ENCODE measurements at places on chromosomes 6 and 20.

DNA sequence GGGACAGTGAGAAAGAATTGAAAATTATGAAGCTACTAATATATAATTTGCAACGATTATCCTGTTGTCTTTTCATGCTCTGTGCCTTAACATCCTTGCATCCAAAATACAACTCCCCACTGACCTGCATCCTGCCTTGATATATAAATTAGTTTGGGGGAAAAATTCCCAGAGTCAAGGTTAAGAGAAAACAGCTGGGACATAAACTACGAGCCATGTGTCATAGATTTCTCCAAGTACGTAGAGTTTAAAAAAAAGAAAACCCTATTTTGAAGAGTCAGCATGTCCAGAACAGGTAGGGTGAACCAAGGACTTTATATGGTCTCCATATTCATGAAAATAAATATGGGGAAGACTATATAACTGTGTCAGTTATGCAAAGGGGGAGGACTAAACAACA, 123.8 kb upstream of the MARCKS start:
- DNase-seq, result no peak

GRCh38 chr6:94769197-94769596, 808.1 kb upstream of the MANEA start:
- no peak for DNase-seq

DNA sequence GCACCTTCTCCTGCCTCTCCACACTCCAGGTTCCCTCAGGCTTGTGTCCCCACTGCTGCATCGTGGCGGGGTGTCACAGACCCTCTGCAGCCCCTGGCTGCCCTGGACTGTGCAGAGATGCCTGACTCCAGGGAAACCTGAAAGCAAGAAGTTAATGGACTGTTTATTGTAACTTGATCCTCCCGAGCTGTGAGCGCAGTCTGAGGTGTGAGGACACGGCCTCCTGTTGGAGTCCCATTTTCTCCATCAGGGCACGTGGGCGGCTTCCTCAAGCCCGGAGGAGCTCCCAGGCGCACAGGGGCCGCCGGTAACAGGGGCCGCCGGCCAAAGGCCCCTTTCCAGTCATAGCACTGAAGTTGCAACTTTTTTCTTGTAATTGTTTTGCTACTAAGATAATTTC, 16.9 kb downstream of the RBM38 start:
- no peak for DNase-seq

DNA sequence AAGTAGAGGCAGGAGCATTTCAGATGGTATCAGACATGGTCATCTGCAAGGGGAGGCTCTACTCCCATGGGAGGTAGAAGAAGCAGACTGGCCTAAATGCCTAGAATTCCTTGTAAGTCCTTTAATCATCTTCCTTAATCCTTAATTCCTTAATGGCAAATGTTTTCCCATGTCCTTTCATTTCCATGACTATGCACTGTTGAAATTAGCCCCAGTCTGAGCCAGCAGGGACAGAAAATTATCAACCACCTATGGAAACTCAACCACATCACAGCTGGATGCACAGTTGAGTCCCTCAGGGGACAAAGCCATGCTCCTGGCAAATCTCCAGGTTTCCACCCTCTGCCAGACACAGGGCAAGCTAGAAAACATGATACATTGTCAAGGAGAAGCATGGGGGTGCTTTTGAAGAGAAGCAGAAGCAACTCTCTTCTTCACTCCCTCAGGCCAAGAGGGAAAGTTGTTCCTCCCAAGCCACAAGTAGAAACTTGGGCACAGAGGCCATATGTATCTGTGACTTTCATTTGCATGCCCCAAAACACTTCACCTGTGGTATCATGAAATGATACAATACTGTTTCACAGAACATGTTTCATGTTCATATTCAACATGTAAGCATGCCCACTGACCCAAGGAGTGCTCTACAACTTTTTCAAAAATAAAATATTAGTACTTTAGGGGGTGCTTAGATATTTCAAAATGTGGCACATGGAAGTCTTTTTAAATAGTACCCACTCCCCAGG, 683.6 kb downstream of the KIF16B start:
- DNase-seq, result no peak

GRCh38 chr6:41263267-41263666, 23.2 kb downstream of the TREM1 start:
- DNase-seq, result no peak

DNA sequence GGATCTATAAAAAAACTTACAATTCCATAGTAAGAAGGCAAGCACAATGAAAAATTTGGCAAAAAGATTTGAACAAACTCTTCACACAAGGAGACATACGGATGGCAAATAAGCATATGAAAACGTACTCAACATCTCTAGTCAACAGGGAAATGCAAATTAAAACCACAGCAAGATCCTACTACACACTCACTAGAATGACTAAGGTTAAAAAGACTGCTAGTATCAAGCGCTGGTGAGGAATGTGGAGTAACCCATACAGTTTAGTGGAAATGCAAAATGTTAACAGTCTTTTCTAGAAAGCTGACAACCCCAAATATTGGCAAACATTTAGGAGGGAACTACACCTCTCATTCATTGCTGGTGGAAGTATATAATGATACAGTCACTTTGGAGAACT, 175.9 kb upstream of the SGK1 start:
- no peak for DNase-seq

DNA sequence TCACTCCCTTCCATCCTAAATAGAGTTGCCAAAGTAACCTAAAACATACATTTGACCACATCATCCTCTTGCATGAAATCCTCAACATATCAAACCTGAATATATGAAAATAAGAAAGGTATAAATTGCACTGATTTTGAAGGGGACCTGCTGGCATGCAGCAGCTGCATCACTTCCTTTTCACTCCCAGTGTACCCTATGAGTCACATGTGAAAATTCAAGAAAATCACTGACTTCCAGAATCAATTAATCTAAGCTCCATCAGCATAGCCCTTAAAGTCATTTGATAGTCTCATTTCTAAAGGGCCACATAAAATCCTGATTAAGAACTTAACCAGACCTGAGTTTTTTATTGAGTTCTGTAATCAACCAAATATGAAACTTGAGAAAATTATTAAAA, 24.3 kb downstream of the SNX14 start:
- no peak for DNase-seq
